ENCODE measurements at places on chromosomes 16 and 17.
A peak's percentile ranks its signal among the peaks of the same experiment; 100 is the strongest.

DNA sequence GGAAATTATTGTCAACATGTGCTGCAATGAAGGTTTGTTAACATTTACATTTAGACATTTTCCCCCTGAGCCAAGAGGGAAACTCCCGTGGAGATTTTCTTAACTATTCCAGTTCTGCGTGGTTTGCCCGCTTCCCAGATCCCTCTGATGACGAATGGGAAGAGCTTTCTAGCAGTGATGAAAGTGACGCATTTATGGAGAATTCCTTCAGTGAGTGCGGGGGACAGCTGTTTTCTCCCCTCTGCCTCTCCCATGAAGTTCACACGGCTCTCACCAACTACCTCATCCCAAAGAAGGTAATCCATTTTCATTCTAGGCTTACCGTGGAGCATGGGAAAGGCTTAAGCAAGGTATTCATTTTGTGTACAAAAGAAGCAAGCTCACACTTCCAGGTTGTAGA is 18.2 kb downstream of the HEATR3 start:
- no peak overlapping the region for H3K4me3 ChIP-seq
- no peak overlapping the region for H3K27ac ChIP-seq
- no peak for DNase-seq
- no peaks in the 10 kb centered on the region for H3K4me1 ChIP-seq
- H3K27me3 ChIP-seq, result no peaks in the 10 kb centered on the region

- no peak overlapping the region for H3K4me3 ChIP-seq
- peaks cover 56% of the 10 kb centered on the region for H3K27me3 ChIP-seq
- DNase-seq, result no peak
- no peak overlapping the region for H3K27ac ChIP-seq
These were observed 14.1 kb upstream of the HOXB9 start for GRCh38 chr17:48639982-48640857.

DNA sequence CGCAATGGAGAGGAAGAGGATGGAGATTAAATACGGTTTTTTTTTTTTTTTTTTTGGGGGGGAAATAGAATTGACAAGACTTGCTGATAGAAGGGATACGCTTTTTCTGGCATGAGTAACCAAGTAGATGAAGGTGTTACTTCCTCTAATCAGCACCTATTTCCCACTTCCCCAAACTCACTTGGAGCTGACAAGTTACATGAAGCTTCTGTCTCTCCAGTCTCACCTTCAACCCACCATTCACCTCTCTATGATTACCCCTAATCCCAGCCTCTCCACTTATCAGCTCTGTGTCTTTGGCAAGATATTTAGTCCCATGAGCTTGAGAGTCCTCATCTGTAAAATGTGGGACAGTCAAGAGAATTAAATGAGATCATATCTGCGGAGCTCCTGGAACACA is 185.9 kb upstream of the HS3ST3A1 start:
- H3K4me3 ChIP-seq, result no peak overlapping the region
- no peak for DNase-seq
- H3K27me3 ChIP-seq, result no peaks in the 10 kb centered on the region
- H3K27ac ChIP-seq, result no peak overlapping the region
- no peaks in the 10 kb centered on the region for H3K4me1 ChIP-seq

DNA sequence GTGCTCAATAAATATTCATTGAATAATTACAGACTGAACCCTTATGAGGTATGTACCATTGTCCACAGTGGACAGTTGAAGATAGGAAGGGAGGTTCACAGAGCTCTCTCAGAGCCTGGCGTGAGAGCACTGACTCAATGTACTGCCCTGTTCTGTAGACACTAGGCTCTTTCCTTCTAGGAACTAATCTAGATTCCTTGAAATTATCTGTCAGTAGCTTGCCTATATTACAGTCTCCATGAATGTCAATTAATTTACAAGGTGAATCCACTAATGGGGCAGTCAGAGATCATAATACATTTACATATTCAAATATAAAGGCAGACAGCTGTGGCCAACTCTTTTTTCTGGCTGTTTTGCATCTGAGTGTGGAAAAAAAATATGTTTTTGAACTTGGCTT is 251.2 kb upstream of the SALL1 start:
- no peaks in the 10 kb centered on the region for H3K36me3 ChIP-seq
- H3K27me3 ChIP-seq, result no peaks in the 10 kb centered on the region
- no peak for DNase-seq
- no peaks in the 10 kb centered on the region for H3K4me1 ChIP-seq
- no peak overlapping the region for H3K4me3 ChIP-seq

DNA sequence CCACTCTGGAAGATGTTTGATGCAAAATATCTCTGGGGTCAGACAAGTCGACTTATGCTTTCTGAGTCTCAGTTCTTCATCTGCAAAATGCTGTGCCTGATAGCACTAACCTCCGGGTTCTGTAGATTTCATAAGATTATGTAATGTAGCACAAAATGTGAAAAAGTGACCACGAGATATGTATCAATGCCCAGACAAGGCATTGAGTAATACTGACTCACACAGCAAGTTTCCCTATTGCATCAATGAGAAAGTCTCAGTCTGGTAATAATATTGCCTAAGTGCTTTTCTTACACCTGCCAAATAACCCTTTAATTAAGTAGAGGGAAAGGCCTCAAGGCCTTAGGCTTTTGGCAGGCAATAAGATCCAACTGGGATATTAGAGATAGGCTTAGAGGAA is 41.4 kb upstream of the MMP2 start:
- H3K4me3 ChIP-seq, result no peak overlapping the region
- H3K27me3 ChIP-seq, result no peaks in the 10 kb centered on the region
- no peak overlapping the region for H3K27ac ChIP-seq
- no peaks in the 10 kb centered on the region for H3K4me1 ChIP-seq
- DNase-seq, result no peak

GRCh38 chr17:5819396-5819795 is 235.1 kb upstream of the NLRP1 start:
- no peak for DNase-seq
- no peak overlapping the region for H3K4me3 ChIP-seq
- no peaks in the 10 kb centered on the region for H3K36me3 ChIP-seq
- no peak overlapping the region for H3K27ac ChIP-seq
- no peaks in the 10 kb centered on the region for H3K27me3 ChIP-seq

DNA sequence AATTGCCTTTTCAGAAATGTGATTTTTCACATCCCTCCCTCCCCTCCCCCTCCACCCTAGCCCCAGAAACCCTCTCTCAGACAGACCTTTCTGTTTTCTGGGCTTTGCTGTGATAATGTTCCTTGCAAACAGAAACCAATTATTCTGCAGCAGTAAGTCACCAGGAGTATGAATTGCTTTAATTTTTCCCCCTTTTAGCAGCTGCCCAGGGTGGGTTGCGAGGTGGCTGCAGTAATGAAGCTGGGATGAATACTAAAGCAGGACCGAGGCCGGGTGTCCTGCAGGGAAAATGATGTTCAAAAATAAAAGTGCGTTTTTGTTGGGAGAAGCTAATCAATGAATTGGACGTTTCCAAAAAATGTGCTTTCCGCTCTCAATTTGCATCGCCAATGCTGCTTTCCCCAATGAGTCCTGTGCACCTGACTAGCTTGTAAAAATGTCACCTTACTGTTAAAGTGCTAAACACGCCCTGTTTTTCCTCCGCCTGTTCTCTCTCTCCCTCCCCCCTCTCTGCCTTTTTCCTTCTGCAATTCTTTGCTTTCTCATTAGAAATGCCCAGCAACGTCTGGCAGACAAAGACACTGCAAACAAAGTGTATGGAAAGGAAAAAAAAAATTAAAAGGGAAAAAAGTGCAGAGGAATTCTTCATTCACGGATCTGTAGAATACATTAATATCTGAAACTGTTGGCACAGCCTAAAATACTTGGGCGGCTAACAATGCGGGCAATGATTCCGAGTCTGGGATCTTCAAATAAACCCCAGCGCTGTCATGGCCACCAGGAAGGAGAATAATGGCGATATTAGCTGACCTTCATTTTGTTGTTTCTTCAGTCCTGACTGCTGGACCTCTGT is 244.1 kb downstream of the STX8 start:
- no peaks in the 10 kb centered on the region for H3K27me3 ChIP-seq
- peak; percentile 78 for DNase-seq
- H3K36me3 ChIP-seq, result no peaks in the 10 kb centered on the region
- H3K4me1 ChIP-seq, result peaks cover 31% of the 10 kb centered on the region
- H3K27ac ChIP-seq, result peak overlapping the region; percentile 84

GRCh38 chr16:56477096-56477878 is 25.9 kb downstream of the OGFOD1 start:
- no peak overlapping the region for H3K27ac ChIP-seq
- H3K4me3 ChIP-seq, result no peak overlapping the region
- H3K27me3 ChIP-seq, result no peaks in the 10 kb centered on the region
- H3K4me1 ChIP-seq, result no peaks in the 10 kb centered on the region
- no peak for DNase-seq

DNA sequence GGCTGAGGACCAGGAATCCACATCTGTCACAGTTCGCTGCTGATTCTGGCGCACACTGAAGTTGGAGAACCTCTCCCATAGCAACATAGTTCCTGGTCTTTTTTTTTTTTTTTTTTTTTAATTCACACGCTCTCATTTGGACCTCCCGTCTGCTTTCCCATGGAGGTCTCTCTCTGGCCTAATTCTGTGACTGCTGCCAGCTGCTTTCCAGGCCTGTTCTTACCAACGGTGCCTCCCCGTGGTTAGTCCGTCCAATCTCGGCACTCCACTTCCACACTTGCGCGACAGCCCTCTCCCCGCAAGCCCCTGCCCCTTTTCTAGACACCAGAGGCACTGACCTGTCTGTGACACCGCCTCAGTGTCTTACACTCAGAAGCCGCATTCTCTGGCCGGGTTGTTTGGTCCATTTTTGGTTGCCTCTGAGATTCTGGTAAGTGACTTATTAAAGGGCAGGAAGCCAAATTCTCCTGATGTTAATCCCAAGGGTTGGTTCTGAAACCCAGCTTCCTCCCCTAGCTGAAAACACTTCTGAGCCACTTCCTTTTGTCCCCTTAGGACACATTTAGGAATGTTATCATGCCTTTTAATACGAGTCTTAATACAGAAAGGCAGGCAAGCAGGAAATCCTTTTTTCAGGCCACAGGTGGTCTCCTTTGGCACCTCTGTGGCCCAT is 1.1 kb upstream of the AKTIP start:
- H3K27ac ChIP-seq, result peak overlapping the region; percentile 93
- peak; percentile 85 for DNase-seq
- H3K27me3 ChIP-seq, result no peaks in the 10 kb centered on the region
- H3K36me3 ChIP-seq, result no peaks in the 10 kb centered on the region

- no peak for DNase-seq
- no peak overlapping the region for H3K4me3 ChIP-seq
- H3K27me3 ChIP-seq, result no peaks in the 10 kb centered on the region
- H3K36me3 ChIP-seq, result no peaks in the 10 kb centered on the region
These were observed 11.4 kb downstream of the ITGAD start for GRCh38 chr16:31404353-31405064.

- peaks cover 55% of the 10 kb centered on the region for H3K36me3 ChIP-seq
- H3K4me1 ChIP-seq, result peaks cover 56% of the 10 kb centered on the region
- H3K27me3 ChIP-seq, result no peaks in the 10 kb centered on the region
- H3K4me3 ChIP-seq, result no peak overlapping the region
- no peak for DNase-seq
These were observed 3.1 kb upstream of the WDR90 start for GRCh38 chr16:645852-646678.

- H3K4me3 ChIP-seq, result no peak overlapping the region
- no peaks in the 10 kb centered on the region for H3K36me3 ChIP-seq
- no peak for DNase-seq
- no peaks in the 10 kb centered on the region for H3K4me1 ChIP-seq
- no peaks in the 10 kb centered on the region for H3K27me3 ChIP-seq
These were observed 254.6 kb downstream of the HS3ST3A1 start for GRCh38 chr17:13346996-13347762.

GRCh38 chr17:28057731-28058246 is 15.3 kb downstream of the NLK start:
- DNase-seq, result no peak
- H3K4me3 ChIP-seq, result no peak overlapping the region
- H3K4me1 ChIP-seq, result no peaks in the 10 kb centered on the region
- H3K36me3 ChIP-seq, result no peaks in the 10 kb centered on the region

- no peak overlapping the region for H3K4me3 ChIP-seq
- no peaks in the 10 kb centered on the region for H3K27me3 ChIP-seq
- H3K4me1 ChIP-seq, result peaks cover 2% of the 10 kb centered on the region
- DNase-seq, result no peak
- no peak overlapping the region for H3K27ac ChIP-seq
- peaks cover under 1% of the 10 kb centered on the region for H3K36me3 ChIP-seq
These were observed 164.6 kb downstream of the ENGASE start for GRCh38 chr17:79239205-79239604.

GRCh38 chr16:56245197-56245596 is 53.9 kb downstream of the GNAO1 start:
- H3K4me3 ChIP-seq, result no peak overlapping the region
- peaks cover 14% of the 10 kb centered on the region for H3K36me3 ChIP-seq
- peaks cover 27% of the 10 kb centered on the region for H3K4me1 ChIP-seq
- no peak overlapping the region for H3K27ac ChIP-seq

Measured in spinal cord (tissue), 10 donors.